ENCODE measurements at places on chromosomes 2 and 18.

GRCh38 chr18:42426496-42427015 lies 471.5 kb downstream of the PIK3C3 start:
- DNase-seq = no peak

GRCh38 chr2:25821225-25822056 lies 56.8 kb downstream of the ASXL2 start:
- no peak for DNase-seq

DNA sequence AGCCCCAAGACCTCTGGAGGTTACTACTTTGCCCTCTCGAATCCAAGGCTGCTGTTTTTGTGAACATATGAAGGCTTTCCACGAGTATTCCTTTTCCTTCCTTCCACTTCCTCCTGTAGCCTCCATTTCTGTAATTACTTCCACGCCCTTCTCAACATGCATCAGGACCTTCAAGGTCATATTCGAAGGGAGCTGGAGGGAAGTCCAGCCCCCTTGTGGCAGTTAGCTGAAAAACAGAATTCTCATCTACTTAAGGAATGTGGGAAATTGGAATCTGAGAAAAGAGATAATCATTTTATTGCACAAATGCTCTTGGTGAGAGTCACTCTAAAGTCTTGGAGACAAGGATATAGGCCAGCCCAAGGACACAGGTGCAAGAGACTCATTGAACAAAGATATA lies 1000.2 kb downstream of the TDRD15 start:
- no peak for DNase-seq

DNA sequence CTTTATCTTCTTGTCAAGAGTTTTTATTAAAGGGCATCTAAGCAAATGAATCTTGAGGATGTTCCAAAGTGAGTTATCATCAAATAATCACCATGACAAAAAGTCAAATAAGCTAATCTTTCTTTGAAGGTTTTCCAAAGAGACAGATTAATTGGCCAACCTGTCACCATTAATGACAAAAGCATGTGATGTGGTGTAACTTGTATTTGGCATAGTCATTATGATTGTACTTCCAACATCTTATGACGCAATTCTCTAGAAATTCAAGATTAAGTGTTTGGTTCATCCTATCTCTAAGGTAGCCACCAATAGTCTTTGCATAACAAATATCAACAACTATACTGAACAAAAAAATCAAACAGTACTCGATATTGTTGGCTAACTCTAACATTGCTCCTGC lies 28.6 kb downstream of the RBMS1 start:
- DNase-seq = no peak

DNA sequence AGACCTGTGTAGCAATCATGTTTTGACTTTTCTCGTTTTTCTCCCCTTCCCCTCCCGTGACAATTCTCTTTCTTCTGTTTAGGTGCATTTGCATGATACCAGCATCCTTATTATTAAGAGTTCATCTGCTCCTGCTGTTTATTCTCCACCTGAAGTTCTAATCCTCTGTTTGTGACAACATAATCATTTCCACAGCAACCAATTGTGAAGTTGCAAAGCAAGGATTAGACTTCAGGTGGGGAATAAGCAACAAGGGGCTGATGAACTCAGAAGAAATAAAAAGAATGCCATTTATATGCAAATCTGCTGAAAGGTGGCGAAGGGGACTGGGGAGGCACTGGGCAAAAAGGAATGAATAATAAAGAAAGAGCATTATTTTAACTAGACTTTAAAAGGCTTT lies 124.8 kb upstream of the LINC00305 start:
- DNase-seq = no peak

GRCh38 chr2:133777574-133777960 lies 209.3 kb upstream of the NCKAP5 start:
- DNase-seq = peak; percentile 46

DNA sequence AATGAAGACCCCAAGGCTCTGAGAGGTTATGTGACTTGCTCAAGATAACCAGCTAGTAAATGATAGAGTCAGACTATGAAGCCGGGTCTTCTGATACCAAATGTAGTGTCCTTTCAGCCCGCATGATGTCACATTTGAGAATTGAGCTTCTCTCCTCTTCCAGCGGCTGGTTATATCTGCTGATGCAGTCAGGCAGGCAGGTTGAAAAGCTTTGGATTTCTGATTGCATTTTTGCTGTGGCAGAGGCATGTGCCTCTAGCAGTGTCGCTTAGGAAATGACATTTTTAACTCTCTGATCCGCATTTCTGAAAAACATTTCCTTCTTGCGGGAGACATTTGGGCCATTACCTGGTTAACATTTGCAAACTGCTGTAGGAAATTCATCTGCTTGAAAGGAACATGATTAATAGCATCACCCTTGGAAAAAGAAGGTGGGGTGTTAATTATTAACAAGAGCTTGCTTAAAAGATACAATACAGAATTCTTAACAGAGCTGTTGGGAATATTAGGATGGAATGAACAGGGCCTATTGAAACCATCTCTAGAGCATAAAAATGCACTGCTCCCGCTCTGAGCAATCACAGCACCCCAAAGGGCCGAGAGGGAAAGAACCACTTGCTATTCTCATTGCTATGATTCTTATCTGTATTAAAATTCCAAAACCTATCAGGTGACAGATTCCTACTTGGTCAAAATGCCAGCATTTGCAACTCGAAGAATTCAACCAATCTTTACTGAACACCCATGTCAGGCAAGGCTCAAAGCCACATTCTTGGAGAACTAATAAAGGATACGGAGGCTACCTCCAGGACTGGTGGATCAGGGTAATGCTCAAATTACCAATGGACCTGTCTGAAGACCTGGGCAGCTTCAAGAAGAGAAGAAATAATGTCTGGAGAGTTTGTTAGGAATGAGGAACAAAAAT lies 25.9 kb downstream of the MRO start:
- DNase-seq = no peak

GRCh38 chr18:43115076-43115921 lies at the start of gene RIT2:
Gene RIT2, minus strand, starts transcription at chr18:43115685.
- DNase-seq = no peak

GRCh38 chr2:20671036-20671735 lies 4.2 kb downstream of the GDF7 start:
- no peak for DNase-seq

- DNase-seq = no peak
Observed at GRCh38 chr2:225995796-225996461, 596.4 kb downstream of the NYAP2 start.

DNA sequence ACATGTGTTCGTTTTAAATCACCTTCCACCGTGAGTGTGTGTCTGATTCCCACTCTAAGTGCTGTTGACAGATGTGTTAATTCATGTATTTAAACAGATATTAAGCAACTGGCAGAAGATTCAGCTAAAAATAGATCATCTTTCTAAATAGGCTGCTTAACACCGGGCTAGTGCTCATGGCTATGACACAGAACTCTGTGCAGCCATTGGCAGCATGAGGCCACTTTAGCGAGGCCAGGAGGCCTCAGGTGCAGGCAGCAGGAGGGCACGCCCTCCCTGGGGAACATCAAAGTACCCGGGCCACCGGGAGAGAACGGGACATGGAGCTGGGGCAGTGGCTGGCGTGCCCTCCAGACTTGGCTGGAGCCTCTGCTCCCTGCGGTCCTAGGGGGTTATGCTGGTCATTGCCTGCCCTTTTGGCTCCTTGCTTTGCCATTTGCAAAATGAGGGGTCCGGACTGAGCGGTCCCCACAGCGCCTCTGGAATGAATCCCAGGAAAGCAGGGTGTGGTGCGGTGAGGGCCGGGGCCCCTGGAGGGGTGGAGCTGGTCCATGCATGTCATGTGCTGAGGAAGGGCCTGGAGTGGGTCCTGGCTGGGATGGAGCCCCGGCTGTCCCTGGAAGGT lies 62.8 kb upstream of the HDAC4 start:
- no peak for DNase-seq

- peak; percentile 30 for DNase-seq
Observed at GRCh38 chr18:5868218-5868854, 27.0 kb downstream of the TMEM200C start.

- no peak for DNase-seq
Observed at GRCh38 chr2:71550801-71551630, 97.7 kb downstream of the DYSF start.

GRCh38 chr2:25794544-25795276 lies 83.6 kb downstream of the ASXL2 start:
- no peak for DNase-seq

DNA sequence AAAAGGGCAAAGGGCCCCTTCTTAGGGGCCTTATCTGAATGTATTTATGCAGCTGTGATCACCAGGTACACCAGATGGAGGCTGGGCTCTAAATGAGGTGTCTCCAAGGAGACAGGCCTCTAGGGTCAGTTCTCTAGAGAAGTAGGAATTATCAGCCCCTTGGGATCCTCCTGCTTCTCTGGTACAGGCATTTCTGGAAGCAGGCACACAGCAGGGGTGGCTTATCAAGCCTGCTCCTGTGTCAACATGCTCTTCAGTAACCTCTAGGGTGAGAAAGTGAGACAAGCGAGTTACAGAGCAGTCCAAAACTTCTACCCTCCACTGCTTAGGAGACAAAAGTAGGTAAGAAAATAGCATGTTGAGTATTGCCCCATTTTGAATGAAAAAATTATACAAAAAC lies 13.8 kb downstream of the TPGS2 start:
- DNase-seq = no peak

DNA sequence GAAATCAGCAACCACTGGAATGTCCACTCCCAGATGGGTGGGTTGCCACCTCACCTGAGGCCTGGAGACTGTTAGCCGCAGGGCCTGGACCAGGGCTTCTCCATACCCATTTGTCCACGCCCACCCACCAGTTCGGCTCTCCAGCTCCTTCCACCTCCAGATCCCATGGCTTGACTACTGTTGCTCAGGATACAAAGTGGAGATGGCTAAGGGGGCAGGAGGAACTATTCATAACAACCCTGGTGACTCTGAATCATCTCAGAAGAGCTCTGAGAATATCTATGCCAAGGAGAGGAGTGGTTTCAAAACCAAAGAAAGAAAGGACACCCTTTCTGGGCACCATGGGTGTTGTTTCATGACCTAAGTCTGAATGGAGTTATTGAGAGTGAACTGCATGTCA lies 145.8 kb downstream of the LAMA3 start:
- no peak for DNase-seq

DNA sequence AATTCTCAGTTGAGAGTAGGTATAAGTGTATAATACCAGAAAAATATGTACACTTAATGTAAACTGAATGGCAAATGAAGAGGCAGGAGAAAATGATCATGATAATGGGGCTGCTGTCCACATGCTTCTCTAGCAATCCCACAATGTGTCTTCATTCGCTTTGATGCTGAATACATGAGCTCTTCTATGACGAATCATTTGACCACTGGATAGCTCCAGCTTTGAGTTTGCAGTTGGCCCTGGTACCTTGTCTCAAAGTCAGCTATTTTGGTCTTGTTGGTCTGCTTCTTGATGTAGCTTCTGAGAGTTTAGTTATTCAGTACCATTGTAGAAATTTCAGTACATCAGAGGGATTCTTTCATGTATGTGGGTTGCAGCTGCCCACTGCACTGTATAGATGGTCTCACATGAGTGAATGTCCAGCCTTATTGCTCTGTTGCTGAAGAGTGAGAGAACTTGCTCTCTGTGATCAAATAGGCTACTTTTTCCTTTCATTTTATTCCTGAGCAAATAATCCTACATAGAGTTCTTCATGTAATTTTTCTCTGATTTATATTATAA lies 105.1 kb downstream of the TTC27 start:
- no peak for DNase-seq

DNA sequence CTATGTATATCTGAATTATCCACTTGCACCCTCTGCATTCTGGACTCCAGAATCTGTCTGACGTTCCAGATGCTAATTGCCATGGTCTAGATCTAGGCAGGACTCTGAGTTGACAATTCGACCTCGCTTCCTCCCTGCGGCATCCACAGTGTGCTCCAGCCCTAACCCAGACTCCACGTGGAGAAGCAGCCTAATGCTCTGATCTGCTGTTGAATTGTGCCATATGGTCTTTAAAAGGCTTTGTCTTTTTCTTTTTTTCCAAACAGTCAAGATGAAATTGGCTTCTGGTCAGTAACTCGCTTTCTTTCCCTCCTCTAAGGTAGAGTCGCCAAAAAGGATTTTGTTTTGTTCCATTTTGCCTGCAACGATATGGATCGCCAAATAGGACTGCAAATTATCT lies 752.6 kb upstream of the ID2 start:
- DNase-seq = no peak

DNA sequence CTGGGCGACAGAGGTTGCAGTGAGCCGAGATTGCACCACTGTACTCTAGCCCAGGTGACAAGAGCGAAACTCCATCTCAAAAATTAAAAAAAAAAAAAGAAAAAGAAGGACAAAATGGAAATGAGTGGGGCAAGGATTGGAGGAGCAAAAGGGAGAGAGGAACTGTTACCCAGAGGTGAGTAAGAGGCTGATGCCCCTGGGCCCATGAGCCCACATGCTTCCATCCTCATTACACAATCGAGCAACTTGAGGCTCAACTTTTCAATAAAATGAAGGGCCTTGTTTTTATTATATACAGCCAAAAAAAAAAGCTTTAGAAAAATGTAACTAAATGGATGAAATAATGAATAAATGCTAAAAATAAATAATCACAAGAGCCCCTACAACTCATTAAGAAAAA lies 91.7 kb upstream of the YWHAQ start:
- DNase-seq = no peak

DNA sequence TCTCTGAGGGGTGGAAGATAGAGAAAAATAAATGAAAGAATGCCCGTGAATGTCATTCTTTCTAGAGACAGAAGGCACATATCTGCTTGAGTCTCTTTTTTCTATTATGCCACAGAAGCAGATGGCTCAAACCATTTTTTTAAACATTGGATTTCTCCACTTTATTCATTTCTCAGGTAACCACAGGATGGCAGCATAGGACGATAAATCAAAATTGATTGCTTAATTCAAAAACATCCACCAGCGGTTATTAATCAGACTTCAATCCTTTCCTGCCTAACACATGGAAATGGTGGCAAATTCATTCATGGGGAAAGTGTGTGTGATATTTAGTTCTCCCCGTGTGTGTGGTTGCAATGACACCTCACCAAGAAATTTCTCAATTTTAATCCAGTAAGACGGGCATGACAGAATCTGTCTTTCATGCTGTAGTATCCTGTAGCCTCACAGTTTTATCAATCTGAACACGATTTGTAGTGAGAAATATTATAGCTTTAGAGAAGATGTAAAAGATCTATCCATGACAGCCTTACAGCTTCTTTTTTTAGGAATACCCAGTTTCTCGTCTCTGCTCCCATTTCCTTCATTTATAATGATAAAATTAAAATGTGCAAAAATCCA lies 72.2 kb downstream of the DSC3 start:
- peak; percentile 13 for DNase-seq
